Activated T-cell treated with anti-CD3 and anti-CD28 coated beads, Interleukin-2, amount 50 U/mL, for 72 hours (primary cell): ENCODE measurements at places on chromosomes 4 and X. TPM values are rescaled to one million over a fixed set of nuclear protein-coding genes. Genes with fewer than 3 reads are reported as not detected.
A peak's percentile ranks its signal among the peaks of the same experiment; 100 is the strongest.

Gene TNIP3
- total RNA-seq = 2.3 TPM

- DNase-seq = no peak
Measured at GRCh38 chr4:84378983-84379382, 120.1 kb downstream of the NKX6-1 start.

Gene NEIL3
- total RNA-seq = 26.4 TPM

- DNase-seq = no peak
Measured at GRCh38 chr4:140078366-140078765, 75.6 kb downstream of the MAML3 start.

DNA sequence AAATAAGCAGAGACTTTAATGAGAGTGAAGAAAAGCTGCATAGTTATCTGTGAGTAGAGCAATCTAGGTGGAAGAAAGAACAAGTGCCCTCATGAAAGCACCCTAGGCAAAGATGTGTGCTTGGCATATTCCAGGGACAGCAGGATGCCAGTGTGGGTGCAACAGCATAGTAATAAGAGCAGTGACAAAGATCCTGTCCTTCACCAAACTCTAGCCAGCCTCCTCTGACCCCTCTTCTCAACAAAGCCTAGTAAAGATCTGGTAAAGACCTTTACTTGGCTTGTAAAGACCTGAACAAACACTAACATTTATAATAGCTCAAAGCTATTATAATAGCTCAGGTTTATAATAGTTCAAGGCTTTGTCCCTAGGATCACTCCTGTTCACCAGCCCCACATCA lies 735.4 kb downstream of the PCDH7 start:
- DNase-seq = no peak

Gene UCP1
- total RNA-seq = not detected

GRCh38 chrX:150239946-150240642 lies 123.0 kb upstream of the MAMLD1 start:
- no peak for DNase-seq

DNA sequence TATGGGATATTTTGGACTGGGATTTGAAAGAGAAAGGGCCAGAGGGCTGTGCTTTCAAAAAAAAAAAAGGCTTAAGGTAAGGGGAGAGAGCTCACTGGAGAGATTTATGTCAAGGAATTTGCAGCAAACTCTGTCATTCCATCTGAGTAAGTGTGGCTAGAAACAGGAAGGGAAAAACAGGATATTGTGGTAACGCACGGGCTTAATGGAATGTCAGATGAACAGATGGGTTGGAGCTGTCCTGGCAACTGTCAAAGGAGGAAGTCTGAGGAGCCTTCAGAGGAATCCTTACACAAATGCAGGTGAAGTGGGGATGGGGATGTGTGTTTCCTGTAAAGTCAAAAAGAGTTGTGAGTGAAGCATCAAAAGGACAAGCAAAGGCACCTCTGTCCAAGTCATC lies 15.1 kb upstream of the NKX3-2 start:
- no peak for DNase-seq

- no peak for DNase-seq
Measured at GRCh38 chr4:14671146-14671545, 331.1 kb upstream of the CPEB2 start.

Gene NHSL2
- total RNA-seq = 0.26 TPM

DNA sequence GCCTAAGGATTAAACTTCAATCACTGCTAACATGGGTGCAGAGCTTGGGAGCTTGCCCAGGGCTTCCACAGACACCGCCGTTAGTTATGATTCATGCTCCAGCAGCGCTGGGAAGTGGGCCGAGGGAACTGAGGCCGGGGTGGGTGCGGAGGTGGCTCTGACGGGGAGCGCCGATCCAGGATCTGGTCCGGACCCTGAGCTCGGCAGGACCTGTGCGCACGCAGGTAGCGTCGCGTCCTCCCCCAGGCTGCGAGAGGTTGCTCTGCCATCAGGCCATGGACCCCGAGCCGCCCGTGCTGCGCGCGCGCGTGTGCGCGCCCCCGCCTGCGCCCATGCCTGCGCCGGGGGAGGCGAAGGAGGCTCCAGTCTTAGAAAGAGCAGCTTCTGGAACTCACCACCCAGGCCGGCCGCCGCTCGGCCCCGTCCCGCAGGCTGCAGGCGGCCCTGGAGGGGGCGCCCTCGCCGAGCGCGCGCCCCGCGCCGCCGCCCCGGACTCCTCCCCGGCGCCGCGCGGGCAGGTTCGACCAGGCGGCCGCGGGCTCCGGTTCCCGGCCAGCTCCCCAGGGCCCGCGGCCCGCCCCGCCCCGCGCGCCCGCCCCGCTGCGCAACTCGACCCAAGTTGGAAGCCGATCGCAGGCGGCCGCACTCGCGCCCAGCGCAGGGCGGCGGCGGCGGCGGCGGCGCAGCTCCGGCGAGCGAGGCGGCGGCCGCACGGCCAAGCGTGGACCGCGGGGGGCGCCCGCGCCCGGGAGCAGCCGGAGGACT lies 732 bp upstream of the ADRA2C start:
- peak; percentile 24 for DNase-seq

DNA sequence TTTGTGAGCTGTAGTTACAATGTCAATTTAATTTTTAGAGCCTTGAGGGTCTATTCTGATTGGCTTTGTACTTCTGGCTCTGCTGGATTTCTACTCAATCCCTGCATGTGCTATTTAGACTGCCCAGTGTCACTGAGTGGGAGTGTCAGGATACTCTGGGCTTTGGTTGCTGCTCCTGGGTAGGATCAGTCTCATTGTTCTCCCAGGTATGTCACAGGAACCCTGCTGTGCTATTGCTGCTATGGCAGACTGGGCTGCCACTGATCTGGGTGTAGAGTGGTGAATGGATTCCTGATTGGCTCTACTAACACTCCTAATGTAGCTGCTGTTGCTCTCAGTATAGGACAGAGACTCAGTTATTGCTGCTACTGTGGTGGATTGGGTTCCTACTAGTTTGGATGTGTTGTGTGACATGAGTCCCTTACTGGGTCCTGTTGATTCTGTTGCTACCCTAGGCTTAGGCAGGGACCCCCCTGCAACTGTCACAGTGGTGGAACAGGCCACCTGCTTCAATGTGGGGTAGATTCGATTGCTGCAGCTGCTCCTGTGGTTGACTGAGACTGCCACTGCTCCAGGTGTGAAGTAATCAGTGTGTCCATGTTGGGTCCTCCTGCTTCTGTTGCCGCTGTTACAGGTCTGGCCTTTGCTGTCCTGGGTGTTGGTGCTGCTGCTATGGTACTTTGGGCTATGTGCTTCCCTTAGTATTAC lies 707.8 kb upstream of the AMOT start:
- DNase-seq = no peak

GRCh38 chr4:15002659-15003400 lies 549 bp downstream of the CPEB2 start:
- peak; percentile 82 for DNase-seq
